ENCODE measurements at places on chromosomes 11 and 22.

- DNase-seq = no peak
These were observed 118.1 kb upstream of the TEAD1 start for GRCh38 chr11:12556155-12556554.

DNA sequence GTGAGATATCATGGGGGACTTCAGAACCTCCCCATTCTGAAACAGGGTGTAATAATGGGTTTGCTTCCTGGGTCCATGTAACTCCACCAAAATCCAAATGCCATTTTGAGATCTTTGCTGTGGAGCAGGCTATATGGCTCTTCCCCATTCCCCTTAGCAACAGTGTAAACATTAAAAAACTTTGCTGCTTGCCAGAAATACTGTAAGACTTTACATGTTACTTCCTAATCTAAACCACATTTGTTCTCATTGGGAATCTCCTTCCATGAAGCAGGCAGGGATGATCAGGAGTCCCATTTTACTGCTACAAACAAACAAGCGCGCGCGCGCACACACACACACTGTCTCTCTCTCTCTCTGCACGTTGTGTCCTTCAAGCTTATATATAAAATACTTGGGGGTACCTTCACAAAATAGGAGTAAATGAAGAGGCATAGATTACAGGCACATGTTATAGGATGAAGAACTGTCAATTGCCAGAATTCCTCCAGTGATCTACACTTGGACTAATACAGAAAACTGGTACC, 86.5 kb downstream of the ANO3 start:
- no peak for DNase-seq

- DNase-seq = no peak
These were observed 10.4 kb downstream of the F2 start for GRCh38 chr11:46729110-46730027.

DNA sequence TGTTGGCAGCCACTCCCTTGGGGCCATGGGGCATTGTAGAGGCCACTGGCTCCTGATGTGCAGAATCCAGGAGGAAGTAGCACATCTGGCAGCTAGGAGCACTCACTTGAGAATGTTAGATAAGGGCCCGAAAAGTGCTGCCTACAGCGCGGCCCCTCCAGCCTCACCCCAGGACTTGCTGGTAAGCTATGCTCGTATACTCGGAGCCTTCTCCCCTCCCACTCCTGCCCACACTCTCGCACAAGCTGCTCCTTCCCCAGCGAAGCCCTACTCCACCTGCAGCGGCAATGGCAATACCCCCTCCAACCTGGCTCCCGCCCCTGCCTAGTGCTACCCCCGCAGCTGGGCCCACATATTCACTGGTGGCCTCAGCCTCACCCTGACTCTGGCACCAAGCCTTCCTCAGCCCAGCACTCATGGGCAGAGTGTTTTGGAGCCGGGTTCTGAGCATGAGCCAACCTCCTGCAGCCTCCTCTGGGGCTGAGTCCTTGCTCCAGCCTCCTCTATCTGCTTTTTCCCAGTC, 47.7 kb downstream of the PDE2A start:
- no peak for DNase-seq

GRCh38 chr11:73157101-73158010, 15.2 kb upstream of the FCHSD2 start:
- peak; percentile 82 for DNase-seq

DNA sequence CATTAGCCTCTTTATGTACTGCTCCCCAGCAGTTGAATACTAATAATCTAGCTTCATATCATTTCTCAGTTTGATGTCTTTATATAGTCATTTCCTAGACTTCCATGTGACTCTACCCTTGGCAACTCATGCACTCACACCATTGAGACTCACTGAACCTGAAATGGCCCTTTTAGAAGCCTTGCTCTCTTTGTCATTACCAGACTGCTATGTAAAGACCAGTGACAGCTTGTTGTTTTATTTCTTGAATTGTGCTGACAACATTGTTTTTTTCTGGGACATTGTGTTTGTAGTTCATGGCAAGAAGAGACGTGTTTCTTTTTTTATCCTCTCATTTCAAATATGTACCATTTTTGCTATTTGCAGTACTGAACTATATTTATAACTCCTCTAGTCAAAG, 256.5 kb downstream of the CNTN5 start:
- DNase-seq = no peak

- DNase-seq = no peak
These were observed 33.5 kb downstream of the OR4D9 start for GRCh38 chr11:59544869-59545178.

DNA sequence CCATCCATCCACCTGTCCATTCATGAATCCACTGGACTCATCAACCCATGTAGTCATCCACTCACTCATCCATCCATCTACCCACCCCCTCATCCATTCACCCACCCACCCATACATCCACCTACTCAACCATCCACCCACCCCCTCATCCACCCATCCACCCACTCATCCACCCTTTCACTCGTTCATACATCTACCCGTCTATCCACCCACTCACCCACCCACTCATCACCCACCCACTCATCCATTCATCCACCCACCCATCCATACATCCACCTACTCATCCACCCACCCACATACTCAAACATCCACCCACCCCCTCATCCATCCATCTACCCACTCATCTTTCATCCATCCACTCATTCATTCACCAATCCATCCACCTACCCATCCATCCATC, 37.7 kb downstream of the RTL6 start:
- no peak for DNase-seq

DNA sequence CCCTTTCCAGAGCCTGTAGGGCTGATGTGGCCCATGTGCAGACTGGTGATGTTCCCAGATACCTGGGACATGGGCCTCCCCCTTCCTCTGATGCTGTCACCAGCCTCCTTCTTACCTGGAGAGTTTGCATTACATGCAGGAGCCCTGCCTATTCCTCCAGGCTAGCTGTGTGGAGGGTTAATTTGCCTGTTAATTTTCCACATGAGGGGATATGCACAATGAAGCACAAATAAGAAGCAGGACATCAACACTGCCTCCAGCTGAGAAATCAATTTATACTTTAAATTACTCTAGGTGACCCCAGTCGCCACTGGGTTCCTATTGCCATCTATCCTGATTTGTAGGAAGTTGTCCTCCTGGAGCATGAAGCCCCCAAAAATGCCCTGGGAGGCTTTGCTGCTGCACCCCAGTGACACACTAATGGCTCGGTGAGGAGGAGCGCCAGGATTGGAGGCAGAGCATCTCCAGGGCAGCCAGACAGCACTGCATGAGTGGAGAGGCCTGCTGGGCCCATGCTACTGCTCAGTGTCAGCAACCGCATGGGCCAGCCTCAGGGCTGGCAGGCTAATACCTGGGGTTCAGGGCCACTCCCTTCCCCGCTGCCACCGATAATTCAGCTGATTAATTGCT, 101.6 kb upstream of the USP47 start:
- DNase-seq = no peak

DNA sequence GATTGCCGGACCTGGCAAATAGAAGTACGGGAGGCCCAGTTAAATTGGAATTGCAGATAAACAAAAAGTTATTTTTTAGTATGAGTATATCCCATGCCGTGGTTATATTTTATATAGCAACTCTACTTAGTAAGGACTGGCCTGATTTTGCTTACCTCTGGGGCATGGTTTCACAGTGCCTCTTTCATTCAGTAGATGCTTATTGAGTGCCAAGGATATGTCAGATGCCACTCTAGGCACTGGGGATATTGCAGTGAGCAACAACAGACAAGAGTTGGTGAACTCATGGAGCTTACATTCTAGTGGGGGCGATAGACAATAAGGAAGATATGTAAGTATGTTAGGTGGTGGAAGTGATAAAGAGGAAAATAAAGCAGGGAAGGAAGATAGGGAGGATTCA, 112.2 kb downstream of the TEAD1 start:
- no peak for DNase-seq

DNA sequence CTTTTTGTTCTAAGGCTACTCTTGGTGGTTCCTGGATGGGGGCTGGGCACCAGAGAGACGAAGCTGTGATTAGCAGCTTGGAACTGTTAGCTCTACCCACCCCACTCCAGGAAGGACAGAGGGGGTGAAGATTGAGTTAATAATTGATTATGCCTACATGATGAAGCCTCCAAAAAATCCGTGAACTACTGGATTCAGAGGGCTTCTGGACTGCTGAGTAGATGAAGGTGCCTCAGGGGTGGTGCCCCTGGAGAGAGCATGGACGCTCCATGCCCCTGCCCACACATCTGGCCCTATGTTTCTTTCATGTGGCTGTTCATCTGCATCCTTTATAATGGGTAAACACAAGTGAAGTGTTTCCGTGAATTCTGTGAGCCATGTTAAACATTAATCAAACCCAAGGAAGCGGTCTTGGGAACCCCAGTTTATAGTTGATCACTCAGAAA, 47.3 kb upstream of the CYP2D6 start:
- no peak for DNase-seq

GRCh38 chr11:30395751-30396150, 72.8 kb downstream of the ARL14EP start:
- DNase-seq = no peak

DNA sequence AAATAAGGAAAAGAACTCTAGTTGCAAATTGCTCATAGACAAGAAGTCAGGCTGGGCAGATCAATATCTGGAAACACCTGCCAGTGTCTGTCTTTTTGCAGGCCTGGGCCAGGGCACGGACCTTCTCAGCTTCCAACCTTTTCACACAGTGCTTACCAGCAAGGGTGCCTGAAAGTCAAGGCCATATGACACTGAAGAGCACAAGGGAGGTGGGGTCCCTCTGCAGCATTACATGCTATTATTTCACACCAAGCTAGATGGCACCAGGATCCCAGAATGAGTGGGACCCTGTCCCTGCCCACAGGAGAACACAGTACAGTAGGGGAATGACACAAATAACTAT, 5.9 kb upstream of the PEX26 start:
- peak; percentile 34 for DNase-seq

DNA sequence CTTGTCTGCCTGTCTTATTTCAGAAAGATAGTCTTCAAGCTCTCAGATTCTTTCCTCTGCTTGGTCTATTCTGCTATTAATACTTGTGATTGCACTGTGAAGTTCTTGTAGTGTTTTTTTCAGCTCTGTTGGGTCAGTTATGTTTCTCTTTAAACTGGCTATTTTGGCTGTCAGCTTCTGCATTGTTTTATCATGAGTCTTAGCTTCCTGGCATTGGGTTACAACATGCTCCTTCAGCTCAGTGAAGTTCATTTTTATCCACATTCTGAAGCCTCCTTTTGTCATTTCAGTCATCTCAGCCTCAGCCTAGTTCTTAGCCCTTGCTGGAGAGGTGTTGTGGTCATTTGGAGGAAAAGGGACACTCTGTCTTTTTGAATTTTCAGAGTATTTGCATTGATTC, 15.5 kb upstream of the DEPDC7 start:
- DNase-seq = no peak

Measured in posterior vena cava (tissue), 2 donors.